ENCODE measurements at places on chromosomes 11 and 22.
A peak's percentile ranks its signal among the peaks of the same experiment; 100 is the strongest.

- H3K27ac ChIP-seq: no peak overlapping the region
- H3K4me1 ChIP-seq: no peaks in the 10 kb centered on the region
- H3K36me3 ChIP-seq: no peaks in the 10 kb centered on the region
- no peak overlapping the region for H3K4me3 ChIP-seq
- DNase-seq: no peak
Observed at GRCh38 chr11:69840371-69841169, 21.4 kb upstream of the FGF3 start.

DNA sequence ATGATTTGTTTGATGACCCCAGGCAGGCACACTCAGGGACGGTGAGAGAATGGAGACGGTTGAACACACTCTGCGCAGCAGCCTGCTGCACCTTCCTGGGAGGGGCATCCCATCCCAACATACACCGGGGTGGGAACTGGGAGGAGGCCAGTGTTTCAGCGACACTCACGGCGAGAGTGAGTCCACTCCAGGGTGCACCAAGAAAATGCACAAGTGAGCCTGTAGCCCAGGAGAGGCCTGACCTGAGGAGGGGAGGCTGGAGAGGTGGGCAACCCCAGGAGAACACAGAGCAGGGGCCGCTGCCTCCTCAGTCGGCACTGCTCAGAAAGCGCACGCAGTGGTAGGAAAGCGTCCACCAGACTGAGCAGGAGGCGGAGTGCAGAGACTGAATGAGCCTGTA lies 54.5 kb downstream of the IGF2 start:
- no peak overlapping the region for H3K27ac ChIP-seq
- H3K4me1 ChIP-seq: no peaks in the 10 kb centered on the region
- no peak overlapping the region for H3K4me3 ChIP-seq
- H3K36me3 ChIP-seq: no peaks in the 10 kb centered on the region

DNA sequence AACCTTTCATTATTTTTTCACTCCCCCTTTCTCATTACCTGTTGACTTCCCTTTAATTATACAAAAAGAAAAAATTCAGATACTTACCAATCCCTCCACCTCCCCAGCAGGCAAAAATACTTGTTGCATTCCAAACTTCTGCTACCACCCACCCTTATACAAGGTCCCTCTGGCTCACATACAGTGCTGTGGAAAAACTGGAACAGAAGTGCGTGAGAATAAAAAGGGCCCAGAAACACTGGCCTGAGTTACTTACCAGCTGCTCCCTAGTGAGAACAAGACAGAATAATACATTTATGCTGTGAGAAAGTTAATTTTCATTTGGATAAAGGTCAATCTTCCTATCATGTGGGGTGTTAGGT lies 46.9 kb upstream of the RAPSN start:
- H3K4me1 ChIP-seq: peaks cover 27% of the 10 kb centered on the region
- no peak overlapping the region for H3K4me3 ChIP-seq
- peaks cover 2% of the 10 kb centered on the region for H3K36me3 ChIP-seq
- no peaks in the 10 kb centered on the region for H3K27me3 ChIP-seq

DNA sequence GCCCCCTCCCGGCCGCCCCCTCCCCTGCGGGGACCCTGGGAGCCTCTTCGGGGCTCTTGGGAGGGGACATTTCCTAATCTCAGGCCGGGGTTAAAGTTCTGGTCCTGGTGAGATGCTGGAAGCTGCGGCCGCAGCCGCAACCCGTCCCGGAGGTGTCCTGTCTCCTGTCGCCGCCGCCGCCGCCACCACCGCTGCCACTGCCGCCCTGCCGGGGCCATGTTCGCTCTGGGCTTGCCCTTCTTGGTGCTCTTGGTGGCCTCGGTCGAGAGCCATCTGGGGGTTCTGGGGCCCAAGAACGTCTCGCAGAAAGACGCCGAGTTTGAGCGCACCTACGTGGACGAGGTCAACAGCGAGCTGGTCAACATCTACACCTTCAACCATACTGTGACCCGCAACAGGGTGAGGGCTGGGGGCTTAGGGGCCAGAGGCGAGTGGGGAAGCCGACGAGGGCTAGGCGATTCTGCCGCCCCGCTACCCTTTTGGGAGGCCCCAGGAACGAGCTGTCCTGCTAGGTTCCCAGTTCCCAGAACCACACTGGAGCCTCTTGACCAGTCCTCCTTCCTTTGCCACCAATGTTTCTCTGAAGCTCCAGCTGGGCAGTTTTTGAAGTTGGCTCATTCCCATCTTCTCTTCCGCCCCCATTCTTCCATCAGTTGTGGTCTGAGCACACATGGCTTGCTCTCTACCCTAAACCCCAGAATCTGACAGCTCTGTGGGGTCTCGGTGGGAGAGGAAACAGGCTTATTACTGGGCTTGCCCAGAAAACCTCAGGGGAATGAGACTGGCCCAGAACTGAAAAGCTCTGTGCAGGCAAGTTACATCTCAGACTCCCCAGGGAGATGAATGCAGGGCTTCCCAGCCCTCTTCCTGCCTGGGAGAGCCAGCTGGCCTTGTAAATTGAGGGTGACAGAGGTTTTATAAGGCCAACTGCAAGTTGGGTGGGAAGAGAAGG lies 781 bp downstream of the SIDT2 start:
- peaks cover 15% of the 10 kb centered on the region for H3K4me1 ChIP-seq
- H3K27ac ChIP-seq: peak overlapping the region; percentile 73
- no peaks in the 10 kb centered on the region for H3K27me3 ChIP-seq
- peak overlapping the region; percentile 90 for H3K4me3 ChIP-seq
- peaks cover 8% of the 10 kb centered on the region for H3K36me3 ChIP-seq
- peak; percentile 45 for DNase-seq

DNA sequence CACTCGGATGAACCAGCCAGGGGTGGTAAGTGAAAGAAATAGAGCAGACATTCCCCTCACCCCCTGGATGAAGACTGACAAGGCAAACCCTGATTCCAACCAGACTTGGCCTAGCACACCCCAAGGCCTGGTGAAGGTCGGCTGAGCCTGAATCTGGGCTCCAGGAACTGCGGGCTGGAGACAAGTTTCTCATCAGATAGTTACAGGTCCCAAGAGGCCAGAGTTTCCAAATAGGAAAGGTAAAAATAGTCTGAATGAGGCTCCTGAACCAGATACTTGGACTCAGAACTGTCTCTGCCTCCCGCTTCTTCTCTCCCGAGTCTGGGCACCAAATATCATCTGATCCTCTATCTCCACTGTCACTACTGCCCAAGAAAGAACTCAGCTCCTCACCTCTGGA lies 7.8 kb downstream of the ZMAT5 start:
- H3K4me3 ChIP-seq: no peak overlapping the region
- H3K27ac ChIP-seq: no peak overlapping the region
- no peaks in the 10 kb centered on the region for H3K36me3 ChIP-seq

DNA sequence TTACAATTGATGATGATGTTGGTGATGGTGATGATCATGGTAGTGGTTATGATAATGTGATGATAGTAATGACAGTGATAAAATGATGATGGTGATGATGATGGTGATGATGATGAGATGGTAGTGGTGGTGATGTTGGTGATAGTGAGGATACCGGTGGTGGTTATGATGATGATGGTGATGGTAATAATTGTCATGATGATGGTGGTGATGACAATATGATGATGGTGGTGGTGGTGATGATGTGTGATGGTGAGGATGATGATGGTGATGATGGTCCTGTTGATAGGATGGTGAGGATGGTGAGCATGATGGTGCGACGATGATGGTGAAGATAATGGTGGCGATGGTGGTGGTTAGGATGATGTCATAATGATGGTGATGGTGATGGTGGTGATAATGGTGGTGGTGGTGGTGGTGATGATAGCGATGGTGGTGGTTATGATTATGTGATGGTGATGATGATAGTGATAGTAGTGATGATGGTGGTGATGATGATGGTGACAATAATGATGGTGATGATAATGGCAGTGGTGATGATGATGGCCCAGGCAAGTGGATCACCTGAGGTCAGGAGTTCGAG lies 1129.9 kb downstream of the BRD1 start:
- no peak overlapping the region for H3K4me3 ChIP-seq
- no peaks in the 10 kb centered on the region for H3K27me3 ChIP-seq
- no peak overlapping the region for H3K27ac ChIP-seq
- no peaks in the 10 kb centered on the region for H3K36me3 ChIP-seq
- H3K4me1 ChIP-seq: no peaks in the 10 kb centered on the region
- no peak for DNase-seq

- H3K4me1 ChIP-seq: no peaks in the 10 kb centered on the region
- H3K27me3 ChIP-seq: no peaks in the 10 kb centered on the region
- H3K4me3 ChIP-seq: no peak overlapping the region
- DNase-seq: no peak
Observed at GRCh38 chr11:104340590-104340989, 176.6 kb upstream of the PDGFD start.

DNA sequence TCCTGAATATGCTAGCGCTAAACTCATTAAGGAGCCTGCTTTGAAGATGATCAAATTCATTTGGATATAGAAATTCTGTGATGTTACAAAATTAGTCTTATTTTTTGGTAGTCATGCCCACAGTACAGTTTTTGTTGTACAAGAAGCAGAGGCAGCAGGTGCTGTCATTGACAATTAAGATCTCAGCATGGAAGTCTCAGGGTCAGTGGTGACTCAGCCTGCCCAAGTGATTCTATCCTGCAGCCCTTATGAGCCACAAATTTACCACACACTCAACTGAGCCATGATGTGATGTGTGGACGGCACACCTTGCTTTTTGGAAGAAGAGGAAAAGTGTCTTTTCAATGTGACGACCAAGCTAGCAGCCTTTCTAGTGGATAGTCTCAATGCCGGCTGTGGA lies 153.6 kb upstream of the SORL1-AS1 start:
- H3K36me3 ChIP-seq: peaks cover 43% of the 10 kb centered on the region
- no peaks in the 10 kb centered on the region for H3K4me1 ChIP-seq
- DNase-seq: no peak

GRCh38 chr22:45101515-45102227 lies 62.1 kb upstream of the NUP50 start:
- H3K27me3 ChIP-seq: no peaks in the 10 kb centered on the region
- DNase-seq: no peak
- no peak overlapping the region for H3K27ac ChIP-seq
- no peak overlapping the region for H3K4me3 ChIP-seq
- H3K4me1 ChIP-seq: no peaks in the 10 kb centered on the region
- H3K36me3 ChIP-seq: no peaks in the 10 kb centered on the region

DNA sequence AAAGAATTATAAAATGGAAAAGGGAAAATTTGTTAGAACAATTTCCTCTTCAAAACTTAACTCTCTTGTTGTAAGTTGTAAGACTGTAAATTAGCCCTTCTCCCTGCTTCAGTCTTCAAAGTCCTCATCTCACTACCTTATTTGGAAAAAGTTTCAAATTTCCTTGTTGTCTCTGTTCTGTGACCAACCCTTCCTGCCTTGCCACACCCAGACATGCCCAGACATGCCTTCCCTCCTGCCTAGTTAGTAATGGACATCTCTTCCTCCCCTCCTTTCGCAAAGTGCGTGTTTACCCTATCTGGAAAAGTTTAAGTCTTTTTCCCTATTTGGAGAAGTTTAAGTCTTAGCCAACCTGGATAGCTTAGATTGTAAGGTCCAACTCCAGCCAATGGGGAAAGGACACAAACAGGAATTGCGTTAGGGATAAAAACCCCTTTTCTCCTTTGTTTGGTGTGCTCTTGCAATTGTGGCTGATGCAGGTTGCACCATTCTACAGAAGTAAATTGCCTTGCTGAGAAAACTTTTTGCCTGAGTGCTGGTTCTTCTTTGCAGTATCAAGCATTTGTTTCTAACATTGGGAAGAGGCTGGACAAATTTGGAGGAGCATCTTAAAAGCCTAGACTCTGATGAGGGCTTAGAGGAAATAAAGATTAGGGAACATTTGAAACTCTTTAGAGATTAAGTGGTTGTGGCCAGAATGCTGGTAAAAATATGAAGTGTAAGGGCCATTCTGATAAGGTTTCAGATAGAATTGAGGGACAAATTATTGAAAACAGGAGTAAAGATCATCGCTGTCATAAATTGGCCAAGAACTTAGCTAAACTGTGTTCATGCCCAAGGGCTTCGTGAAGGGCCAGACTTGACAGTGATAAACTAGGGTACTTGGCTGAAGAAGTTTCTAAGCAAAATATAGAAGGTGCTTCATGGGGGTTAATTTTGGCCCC lies 15.4 kb downstream of the OR52K2 start:
- DNase-seq: no peak
- H3K4me3 ChIP-seq: no peak overlapping the region
- no peak overlapping the region for H3K27ac ChIP-seq
- H3K4me1 ChIP-seq: no peaks in the 10 kb centered on the region
- H3K27me3 ChIP-seq: no peaks in the 10 kb centered on the region

GRCh38 chr11:128161994-128162393 lies 425.4 kb downstream of the ETS1 start:
- no peak for DNase-seq
- H3K36me3 ChIP-seq: no peaks in the 10 kb centered on the region
- H3K27ac ChIP-seq: no peak overlapping the region
- no peaks in the 10 kb centered on the region for H3K4me1 ChIP-seq

DNA sequence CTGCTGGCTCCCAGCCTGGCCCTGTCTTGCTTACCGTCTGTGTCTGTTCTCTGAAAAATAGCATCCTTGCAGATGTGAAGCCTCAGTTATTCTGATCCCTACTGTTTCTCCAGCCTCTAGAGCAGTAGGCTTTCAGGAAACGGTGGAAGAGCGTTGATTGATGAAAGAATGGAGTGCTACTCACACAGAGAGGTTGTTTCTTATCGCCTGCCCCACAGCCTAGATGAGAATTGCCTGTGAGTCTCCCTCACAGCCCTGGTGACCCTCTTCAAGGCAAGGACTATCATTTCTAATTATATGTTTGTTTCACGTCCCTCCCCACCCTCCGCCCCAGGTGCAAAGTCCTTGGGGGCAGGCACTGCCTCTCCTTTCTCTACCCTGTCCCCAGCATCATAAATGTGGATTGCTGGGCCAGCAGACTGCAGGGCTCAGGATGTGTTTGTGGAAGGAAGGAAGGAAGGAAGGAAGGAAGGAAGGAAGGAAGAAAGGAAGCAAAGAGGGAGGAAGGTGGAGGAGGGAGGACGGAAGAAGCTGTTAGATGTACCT lies 575.3 kb upstream of the B3GAT1 start:
- H3K4me1 ChIP-seq: no peaks in the 10 kb centered on the region
- no peak overlapping the region for H3K27ac ChIP-seq
- no peaks in the 10 kb centered on the region for H3K36me3 ChIP-seq
- H3K27me3 ChIP-seq: no peaks in the 10 kb centered on the region
- no peak overlapping the region for H3K4me3 ChIP-seq

DNA sequence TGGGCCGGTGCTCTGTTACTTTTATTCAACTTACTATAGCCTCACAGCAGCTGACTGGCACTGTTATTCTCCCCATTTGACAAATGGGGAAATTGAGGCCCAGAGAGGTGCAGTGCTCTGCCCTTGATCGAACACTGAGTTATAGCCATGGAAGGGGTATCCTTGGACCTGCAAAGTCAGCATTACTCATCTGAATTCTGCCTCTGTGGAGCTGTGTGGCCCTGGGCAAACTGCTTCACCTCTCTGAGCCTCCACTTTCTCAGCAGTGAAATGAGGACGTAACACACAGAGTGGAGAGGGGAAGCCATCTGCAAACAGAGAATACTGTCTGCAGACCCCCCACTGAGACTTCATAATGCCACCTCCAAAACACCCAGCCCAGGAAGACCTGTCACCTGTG lies 25.3 kb downstream of the TPST2 start:
- H3K27me3 ChIP-seq: no peaks in the 10 kb centered on the region
- H3K4me3 ChIP-seq: no peak overlapping the region
- no peak for DNase-seq
- no peak overlapping the region for H3K27ac ChIP-seq

- H3K36me3 ChIP-seq: no peaks in the 10 kb centered on the region
- no peaks in the 10 kb centered on the region for H3K4me1 ChIP-seq
- no peak for DNase-seq
- H3K4me3 ChIP-seq: no peak overlapping the region
- H3K27me3 ChIP-seq: no peaks in the 10 kb centered on the region
Observed at GRCh38 chr11:81246941-81247340, 1486.7 kb downstream of the FAM181B start.

Measured in GM12878 (cell line).